NCI-H774 (cell line): ENCODE measurements at places on chromosomes 3 and 15.

DNA sequence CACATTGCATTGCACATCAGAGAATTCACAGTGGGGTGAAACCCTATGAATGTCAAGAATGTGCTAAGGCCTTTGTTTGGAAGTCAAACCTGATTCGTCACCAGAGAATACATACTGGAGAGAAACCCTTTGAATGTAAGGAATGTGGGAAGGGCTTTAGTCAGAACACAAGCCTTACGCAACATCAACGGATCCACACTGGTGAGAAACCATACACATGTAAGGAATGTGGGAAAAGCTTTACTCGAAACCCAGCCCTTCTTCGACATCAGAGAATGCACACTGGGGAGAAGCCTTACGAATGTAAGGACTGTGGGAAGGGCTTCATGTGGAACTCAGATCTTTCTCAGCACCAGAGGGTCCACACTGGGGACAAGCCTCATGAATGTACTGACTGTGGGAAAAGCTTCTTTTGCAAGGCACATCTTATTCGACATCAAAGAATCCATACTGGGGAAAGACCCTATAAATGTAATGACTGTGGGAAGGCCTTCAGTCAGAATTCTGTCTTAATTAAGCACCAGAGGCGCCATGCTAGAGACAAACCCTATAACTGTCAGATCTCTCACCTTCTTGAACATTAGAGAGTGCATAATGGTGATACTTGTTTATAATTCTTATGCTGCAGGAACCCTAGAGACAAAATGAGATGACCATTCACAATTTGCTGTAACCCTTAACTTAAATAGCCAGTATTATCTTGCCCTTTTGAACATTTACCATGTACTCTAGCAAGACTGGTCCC is 9.0 kb downstream of the ZNF662 start:
- no peak for DNase-seq

- DNase-seq = no peak
Measured at GRCh38 chr3:129747136-129747535, 140.7 kb upstream of the PLXND1 start.

DNA sequence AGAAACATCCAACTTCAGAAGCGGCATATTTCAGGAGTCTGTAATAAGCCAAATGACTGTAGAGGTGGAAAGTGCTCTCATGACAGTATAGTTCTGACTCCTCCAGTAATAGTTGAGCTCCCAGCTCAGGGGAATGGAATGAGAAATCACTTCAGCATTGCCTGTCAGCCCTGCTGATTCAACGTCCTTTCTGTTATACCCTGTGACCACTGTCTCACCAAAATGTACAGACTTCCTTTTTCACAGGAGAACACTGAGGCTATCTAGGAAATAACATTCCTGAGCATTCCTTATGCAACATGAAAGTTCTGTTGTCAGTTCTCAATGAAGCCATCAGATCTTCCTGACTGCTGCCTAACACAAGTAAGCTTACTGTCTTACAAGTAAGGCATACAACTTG is 284.5 kb upstream of the MME start:
- no peak for DNase-seq

DNA sequence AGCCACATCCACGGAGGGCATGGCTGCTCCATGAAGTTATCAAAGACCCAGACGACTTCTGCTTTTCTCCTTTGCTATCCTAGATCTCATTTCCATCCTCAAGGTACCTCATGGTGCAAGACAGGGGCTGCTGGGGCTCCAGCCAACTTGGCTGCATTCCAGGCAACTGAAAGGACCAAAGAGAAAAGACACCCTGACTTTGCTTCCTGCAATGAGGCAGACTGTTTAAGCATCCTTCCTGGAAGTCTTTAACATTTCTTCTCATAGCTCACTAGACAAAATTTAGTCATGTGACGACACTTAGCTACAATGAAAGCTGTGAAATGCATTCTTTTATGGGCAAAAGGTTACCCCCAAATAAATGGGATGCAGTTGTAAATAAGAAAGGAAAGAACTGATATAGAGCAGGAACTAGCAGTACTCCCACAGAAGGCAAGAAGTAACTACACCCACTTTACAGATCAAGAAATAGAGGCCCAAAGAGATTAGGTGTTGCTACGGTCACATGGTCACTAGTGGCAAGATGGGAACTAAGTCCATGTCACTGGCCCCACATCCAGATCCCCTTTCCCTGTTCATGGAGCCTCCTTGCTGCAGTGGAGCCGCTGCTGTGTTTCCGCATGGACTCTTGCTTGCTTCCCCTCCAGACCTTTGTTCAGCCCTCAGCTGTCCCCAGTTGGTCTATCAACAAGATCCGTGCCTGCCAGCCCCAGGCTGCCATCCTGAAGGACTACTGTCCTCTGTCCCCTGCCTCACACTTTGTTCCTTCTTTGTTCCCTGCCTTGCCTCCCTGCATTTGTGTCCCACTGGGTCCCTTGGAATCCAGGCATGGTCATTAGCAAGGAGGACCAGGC is 107.0 kb downstream of the XXYLT1 start:
- no peak for DNase-seq

DNA sequence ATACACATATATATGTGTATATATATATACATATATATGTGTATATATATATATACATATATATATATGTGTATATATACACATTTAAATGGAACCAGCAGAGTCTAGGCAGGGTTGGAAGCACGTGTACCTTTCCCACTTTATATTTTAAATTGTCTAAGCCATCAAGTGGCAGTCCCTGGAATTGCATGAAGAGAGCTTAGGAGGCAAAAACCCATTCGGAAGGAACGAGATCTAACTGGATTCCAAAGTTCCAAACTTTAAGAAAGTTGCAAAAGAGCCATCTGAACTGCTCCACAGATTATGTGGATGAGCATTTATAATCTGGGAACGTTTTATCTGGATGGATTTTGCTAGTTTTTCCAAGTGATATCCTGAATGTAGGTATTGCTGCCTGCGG is 186.5 kb downstream of the FOXP1 start:
- DNase-seq = no peak

DNA sequence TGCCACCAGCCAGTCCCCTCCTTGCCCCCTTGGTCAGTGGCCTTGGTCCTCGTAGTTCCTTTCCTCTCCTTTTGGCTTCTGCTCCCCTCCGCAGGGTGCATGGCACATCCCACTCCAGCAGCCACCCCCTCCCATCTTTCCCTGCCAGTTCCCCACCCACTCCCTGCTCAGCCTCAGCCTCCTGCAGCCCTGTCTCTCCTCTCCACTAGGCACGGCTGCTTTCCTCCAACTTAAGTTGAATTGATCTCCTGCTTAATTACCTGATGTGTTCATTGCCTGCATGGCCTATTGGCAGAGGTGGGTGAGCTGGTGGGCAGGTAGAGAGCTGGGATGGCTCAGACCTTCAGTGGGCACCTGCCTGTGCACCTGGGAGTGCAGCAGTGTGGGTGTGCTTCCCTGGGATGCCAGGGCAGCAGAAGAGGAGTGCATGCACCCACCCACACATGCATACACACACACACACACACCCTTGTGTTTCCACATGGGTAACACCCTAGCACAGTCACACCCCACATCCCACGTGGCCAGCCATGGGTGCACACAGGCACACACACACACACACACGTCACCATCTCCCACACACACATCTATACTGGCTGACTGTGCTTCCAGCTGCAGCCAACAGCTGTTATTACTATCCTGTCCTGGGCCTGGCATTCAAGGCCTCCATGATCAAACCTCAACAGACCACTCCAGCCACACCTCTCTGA is 30.9 kb downstream of the C3orf18 start:
- no peak for DNase-seq

DNA sequence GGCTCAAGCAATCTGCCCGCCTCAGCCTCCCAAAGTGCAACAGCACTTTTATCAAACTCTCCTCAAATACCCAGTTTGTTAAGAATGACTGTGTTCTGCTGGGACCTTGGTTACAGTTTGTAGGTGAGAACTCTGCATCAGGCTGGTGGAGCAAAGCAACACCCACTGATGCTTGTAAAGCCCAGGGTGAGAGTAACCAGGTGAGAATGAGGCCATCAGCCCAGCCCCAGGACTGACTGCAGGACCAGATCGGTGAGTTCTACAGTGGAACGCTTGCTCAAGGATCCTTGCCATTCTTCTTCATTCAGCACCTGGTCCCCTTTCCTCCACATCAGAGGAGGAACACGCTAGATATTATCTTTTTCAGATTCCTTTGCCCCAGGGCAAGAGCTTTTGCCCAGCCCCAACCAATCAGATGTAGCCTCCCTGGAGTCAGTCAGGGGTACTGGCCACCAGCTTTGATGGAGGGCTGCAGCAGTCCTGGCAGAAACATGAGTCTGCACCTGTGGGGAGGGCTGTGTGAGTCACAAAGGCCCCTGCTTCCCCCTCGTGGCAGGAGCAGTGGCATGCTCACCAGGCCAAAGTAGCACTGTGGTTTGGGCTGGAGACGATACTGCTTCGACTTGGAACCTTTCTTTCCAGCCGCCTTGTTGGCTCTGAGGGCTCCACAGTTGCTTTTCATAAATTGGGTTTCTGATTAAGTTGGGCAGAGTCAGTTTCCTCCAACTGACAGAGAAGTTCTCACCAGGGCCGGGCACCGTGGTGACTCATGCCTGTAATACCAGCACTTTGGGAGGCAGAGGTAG is 3.5 kb upstream of the SHISA5 start:
- no peak for DNase-seq

GRCh38 chr3:17181413-17181907 is 296.7 kb downstream of the PLCL2 start:
- no peak for DNase-seq

- no peak for DNase-seq
Measured at GRCh38 chr3:124700880-124701684, 29.2 kb upstream of the UMPS start.

DNA sequence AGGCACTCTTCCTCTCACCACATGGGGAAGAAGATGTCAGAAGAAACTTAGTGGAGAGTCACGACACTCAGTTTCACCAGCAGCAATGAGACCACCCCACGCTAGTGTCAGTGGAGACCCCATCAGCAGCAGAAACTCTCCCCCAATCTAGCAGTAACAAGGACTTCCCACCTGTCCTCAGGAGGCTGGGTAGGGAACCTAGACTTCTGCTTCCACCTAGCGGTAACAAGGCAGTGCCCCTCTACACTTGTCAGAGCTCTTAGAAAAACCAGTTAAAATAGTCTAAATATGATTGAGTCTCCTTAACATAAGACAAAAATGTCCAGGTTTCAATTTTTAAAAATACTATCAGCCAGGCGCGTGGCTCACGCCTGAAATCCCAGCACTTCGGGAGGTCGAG is 57.3 kb downstream of the TRAT1 start:
- no peak for DNase-seq

DNA sequence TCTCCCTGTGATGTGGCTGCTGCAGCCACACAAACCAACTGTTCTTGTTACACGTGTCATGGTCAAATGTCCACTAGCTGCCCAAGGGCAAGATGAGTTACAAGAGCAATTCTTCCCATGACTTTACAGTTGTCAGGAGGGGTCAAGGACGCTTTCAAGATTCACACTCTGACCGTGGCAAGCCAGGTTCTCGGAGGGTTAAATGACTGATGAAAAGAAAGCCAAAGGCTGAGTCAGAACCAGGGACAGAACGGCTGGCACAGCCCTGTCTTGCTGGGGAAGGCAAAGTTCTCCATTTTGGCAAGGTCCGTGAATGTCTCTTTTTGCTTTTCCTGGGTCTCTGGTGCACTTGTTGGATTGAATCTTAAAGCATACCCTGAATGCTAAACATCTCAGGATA is 364.5 kb upstream of the ICE2 start:
- no peak for DNase-seq

DNA sequence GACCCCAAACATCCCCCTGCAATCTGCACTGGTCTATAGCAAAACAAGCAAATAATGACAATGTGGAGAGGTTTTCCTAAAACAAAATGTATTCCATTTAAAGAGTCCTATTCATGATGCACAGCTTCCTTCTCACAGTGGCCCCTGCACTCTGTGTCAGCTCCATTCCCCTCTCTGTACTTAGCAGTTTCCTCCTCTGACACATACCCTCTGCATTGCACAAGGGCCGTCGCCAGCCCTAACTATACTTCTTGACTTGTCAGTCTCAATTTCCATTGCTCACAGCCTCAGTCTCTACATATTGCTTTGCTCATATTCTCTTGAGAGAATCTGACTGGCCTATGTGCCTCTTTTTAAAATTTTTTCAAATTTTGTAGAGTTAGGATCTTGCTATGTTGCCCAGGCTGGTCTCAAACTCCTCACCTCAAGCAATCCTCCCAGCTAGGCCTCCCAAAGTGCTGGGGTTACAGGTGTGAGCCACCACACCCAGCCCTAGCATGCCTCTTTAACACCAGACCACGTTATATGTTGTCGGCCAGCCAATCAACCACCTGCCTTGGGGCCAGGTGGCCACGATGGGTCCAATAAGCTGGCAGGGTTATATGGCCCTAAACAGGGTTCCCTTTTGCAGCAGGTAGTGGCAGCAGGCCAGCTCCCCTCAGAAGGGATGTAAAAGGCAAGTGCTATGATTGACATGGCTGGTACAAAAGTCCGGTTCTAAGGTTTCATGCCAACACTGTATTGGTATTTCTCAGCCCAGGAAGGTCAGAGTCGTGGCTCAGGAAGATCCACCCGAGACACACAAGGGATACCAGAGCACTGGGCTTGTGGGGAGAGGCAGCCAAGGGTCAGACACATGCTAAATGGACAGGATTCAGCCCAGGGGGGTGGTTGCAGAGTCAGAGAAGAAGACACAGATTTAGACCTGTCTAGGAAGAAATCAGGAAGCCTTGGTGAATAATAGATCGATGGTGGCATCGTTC is 59.0 kb upstream of the SMAD3 start:
- no peak for DNase-seq

DNA sequence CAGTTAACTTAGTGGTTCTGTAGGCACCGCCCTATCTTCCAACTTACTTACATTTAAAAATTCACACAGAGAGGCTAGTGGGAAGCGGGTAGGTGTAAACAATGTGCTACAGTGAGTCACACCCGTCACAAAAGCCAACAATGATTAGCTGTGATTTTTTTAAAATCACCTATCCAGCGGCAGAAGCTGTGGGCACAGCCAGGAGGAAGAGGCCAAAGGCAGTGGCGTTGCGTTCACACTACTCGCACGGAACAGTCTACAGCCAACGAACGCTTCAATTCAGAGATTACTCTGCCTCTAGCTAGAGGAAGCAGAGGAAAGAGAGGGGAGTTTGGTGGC is 2.5 kb upstream of the NLGN1 start:
- peak; percentile 92 for DNase-seq
